WTC11 (cell line): ENCODE measurements at places on chromosomes 2 and 18. TPM values are rescaled to one million over a fixed set of nuclear protein-coding genes. Genes with fewer than 3 reads are reported as not detected.
A peak's percentile ranks its signal among the peaks of the same experiment; 100 is the strongest.

DNA sequence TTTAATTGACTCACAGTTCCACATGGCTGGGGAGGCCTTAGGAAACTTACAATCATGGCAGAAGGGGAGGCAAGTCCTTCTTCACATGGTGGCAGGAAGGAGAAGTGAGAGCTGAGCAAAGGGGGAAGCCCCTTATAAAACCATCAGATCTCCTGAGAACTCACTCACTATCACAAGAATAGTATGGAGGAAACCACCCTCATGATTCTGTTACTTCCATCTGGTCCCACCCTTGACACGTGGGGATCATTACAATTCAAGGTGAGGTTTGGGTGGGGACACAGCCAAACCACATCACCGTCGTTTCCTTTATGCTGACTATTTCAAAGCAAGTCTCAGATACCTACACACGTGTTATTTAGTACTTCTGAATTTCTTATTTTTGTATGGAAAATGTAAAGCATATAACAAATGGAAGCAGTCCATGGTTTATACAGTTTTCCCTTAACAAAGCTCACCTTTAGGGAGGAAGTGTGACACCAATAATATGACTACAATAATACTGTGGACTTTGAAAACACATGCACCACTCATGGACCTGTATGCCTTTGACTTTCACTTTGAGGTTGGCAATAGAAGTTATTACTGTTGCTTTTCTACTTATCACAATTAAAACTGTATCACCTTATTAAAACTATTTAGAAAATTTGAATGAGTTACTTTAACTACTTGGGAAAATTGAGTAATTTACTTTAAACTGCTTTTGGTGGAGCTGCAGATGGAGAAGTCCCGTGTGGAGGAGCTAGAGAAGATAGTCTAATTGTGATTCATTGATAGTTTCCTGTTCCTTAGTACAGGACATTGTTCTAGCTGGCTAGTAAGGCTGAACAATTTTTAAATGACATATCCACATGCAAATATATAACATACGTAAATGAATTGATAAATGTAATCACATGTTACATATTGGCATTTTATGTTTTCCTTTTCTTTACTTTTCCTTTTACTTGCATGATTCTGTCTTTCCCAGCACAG, 37.3 kb downstream of the MTCL1 start:
- no peak overlapping the region for H3K27ac ChIP-seq
- no peak overlapping the region for H3K4me3 ChIP-seq
- no peaks in the 10 kb centered on the region for H3K27me3 ChIP-seq
- H3K36me3 ChIP-seq, result peaks cover 45% of the 10 kb centered on the region
- peaks cover 9% of the 10 kb centered on the region for H3K4me1 ChIP-seq

DNA sequence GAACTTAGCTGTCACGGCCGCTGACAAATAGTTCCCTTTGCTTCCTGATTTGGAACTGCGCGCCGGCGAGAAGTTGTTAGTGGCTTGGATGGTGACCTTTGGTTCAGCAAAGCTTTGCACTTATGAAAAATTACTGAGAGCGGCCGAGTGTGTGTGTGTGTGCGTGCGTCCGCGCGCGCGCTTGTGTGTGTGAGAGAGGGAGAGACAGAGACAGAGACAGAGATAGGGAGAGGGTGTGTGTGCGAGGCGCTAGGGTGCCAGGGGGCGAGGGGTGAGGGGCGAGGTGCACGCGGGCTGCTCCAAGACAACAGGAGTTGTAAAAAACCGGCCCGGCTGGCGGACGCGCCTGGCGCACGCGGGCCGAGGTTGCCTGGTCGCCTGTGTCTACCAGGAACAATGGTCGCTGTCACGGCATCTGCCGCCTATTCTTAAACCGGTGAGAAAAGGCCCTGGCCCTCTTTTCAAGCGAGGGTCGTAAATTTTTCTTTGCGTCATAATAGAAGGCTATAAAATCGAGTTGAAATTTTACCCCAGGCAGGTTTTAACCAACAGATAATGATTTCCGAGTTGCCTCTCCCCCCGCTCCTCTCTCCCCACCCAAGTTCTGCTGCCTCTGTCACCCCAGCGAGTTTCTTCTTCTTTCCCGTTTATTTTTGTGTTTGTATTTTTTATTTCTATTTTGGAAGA, 535 bp downstream of the HOXD3 start:
- no peak for DNase-seq
- H3K4me3 ChIP-seq, result no peak overlapping the region

DNA sequence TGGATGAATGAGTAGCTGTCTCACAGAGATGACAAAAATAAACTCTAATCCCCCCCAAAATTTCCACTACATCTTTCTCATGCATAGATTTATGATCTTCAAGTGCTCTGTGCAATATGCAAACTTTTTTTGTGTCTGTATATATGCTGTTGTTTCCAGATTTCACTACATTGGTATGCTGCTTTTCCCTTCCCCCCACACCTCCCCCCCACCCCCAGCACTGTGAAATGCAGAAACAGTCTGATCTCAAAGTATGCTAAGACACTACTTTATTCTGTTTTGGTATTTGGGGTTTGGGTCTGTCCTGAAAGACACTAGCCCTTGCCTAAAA, 524 bp upstream of the KLHL14 start:
- H3K36me3 ChIP-seq, result no peaks in the 10 kb centered on the region
- DNase-seq, result no peak
- H3K4me1 ChIP-seq, result peaks cover 50% of the 10 kb centered on the region
- no peak overlapping the region for H3K27ac ChIP-seq

DNA sequence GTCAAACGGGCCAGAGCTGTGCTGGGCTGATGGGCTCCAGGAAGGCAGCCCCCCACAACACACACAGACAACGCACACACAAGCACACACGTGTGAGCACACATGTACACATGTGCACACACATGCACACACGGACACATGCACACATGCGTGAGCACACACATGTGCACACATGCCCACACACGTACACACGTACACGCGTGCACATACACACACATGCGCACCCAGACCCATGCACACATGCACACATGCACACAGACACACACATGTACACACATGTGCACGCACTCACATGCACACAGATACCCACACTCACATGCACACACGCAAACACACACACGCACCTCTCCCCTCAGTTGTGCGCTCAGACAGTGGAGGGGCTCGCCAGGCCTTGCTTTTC, 31.2 kb upstream of the HPCAL1 start:
- DNase-seq, result no peak
- no peaks in the 10 kb centered on the region for H3K36me3 ChIP-seq
- H3K4me3 ChIP-seq, result no peak overlapping the region
- H3K27ac ChIP-seq, result no peak overlapping the region
- H3K4me1 ChIP-seq, result no peaks in the 10 kb centered on the region

DNA sequence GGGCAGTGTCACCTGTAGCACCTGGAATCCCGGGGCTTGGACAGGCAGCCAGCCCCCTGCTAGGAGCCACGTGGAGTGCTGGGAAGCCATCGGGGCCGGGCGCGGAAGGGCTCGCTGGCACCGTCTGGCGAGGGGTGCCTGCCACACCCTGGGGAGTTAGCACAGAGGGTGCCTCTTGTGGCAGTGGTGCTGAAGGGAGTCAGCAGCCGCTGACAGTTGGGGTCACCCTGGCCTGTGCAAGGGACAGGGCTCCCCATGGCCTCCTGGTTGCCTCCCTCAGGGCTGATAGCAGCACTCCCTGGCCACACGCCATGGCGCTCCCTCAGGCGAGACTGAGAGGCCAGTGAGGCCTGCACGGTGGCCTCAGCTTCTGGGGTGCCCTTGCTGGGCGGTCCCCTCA, 13.9 kb upstream of the D2HGDH start:
- H3K36me3 ChIP-seq, result peaks cover 68% of the 10 kb centered on the region
- DNase-seq, result no peak
- no peaks in the 10 kb centered on the region for H3K4me1 ChIP-seq
- H3K4me3 ChIP-seq, result no peak overlapping the region
- H3K27me3 ChIP-seq, result no peaks in the 10 kb centered on the region
- H3K27ac ChIP-seq, result no peak overlapping the region

DNA sequence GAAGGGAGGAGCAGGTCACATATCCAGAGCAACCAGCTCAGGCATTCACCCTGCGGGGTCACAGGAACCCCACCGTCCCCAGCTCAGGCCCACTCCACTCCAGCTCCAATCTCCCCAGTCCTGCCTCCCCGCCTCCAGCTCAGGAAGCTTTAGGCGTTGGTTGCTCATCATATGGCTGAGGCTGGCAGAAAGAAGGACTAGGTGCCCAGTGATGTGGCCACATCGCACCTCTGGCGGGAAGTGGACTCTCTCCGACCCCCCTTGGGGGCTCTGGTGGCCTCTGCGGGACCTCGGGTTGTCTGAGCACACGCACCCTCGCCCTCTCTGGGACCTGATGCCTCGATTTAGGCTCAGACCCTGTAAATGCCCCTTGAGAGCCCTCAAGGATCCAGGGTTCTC, 187.7 kb downstream of the ZFP36L2 start:
- H3K27me3 ChIP-seq, result no peaks in the 10 kb centered on the region
- H3K27ac ChIP-seq, result no peak overlapping the region
- H3K4me3 ChIP-seq, result no peak overlapping the region
- H3K4me1 ChIP-seq, result peaks cover 11% of the 10 kb centered on the region
- H3K36me3 ChIP-seq, result no peaks in the 10 kb centered on the region
- DNase-seq, result no peak

DNA sequence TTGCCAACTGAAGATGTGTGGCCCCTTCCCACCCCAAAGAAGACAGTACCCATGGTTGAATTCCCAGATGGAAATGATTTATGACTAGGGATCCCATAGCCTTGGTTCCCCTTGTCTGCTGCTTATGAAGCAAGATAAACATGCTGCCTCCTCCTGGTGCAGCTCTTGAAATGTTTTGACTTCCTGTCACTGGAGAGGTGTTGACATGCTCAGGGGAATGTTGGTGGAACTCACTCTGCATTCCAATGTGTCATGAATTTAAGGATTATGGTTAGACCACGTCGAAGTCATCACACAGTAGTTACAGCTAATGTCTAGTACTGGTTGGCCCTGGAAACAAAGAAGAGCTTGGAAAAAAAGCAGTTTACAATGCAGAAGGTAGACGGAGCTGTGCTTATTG, 69.0 kb upstream of the FAM110C start:
- no peaks in the 10 kb centered on the region for H3K36me3 ChIP-seq
- peak overlapping the region; percentile 6; the same call in 1 of the 2 replicates for H3K27ac ChIP-seq
- no peak for DNase-seq
- H3K4me3 ChIP-seq, result no peak overlapping the region

DNA sequence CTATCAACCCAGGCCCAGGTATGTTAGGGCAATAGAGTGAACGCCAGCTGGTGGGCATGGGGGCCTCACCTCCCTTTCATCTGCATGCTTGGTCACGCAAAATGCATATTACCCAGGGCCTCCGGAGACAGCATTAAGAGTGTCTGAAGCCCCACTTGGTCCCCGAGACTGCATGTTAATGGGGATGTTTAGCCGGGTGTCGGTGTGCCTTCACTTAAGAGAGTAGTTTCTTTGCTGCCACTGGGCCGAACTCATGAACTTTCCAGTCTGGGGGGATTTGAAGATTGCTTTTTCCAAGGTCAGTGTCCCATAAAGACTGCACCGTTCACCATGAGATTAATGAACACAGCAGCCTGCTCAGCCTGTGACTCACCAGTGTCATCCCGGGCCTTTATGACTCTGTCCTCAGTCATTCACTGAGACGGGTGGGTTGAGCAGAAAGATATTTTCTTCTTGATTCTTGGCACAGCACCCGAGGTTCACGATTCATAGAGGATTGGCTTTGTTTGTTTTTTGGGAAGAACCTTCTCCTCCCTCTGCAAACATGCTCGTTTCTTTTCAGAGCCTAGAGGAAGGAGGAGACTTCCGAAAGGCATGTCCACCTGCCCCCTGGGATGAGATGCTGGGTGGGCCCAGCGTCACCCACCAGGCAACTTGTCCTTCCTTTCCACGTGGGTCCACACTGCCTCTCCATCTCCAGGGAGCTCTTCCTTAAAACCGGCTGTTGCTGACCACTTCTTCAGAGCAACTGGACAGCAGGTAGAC, 199.1 kb downstream of the GLI2 start:
- no peaks in the 10 kb centered on the region for H3K27me3 ChIP-seq
- H3K4me3 ChIP-seq, result no peak overlapping the region
- H3K4me1 ChIP-seq, result peaks cover 32% of the 10 kb centered on the region
- DNase-seq, result no peak
- peaks cover 19% of the 10 kb centered on the region for H3K36me3 ChIP-seq
- peak overlapping the region; percentile 49 for H3K27ac ChIP-seq

The ADRA2B gene
- 4.7 to 6.3 TPM (median 5.8 TPM) in 3 replicates for total RNA-seq

The CFC1 gene
- not detected in 3 replicates for total RNA-seq

The MALL gene
- 3.8 to 5.5 TPM (median 5.0 TPM) in 3 replicates for total RNA-seq
